ENCODE measurements at places on chromosomes 3 and 15.

- DNase-seq, result no peak
Measured at GRCh38 chr3:177150970-177151627, 46.2 kb downstream of the TBL1XR1 start.

DNA sequence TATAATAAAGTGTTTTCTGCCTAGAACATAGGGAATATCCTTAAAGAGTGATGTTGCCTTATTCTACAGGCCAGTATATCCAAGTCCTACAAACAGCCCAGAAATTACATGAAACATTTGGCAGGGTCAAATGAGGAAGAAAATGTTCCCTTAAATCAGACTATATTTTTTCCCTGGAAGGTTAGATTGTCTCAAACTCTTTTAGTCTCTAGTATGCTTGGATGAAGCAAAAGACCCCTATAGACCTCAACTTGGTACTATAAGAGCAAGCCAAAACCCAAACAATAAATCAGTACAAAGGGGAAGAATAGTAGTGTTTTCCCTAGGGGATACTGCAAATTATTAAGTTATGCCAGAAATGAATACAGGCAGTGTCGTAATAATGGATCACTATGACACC, 310.2 kb downstream of the SLC9A9 start:
- DNase-seq, result no peak

DNA sequence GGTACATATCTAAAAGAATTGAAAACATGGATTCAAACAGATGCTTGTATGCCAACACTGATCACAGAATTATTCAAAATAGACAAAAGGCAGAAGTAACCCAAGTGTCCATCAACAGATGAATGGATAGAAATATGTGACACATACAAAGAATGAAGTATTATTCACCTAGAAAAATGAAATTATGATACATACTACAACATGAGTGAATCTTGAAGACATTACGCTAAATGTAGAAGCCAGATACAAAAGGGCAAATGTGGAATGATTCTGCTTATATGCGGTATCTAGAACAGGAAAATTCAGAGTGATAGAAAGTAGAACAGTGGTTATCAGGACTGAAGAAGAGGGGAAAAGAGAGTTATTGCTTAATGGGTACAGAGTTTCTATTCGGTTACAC, 26.2 kb upstream of the SLC12A8 start:
- DNase-seq, result no peak

DNA sequence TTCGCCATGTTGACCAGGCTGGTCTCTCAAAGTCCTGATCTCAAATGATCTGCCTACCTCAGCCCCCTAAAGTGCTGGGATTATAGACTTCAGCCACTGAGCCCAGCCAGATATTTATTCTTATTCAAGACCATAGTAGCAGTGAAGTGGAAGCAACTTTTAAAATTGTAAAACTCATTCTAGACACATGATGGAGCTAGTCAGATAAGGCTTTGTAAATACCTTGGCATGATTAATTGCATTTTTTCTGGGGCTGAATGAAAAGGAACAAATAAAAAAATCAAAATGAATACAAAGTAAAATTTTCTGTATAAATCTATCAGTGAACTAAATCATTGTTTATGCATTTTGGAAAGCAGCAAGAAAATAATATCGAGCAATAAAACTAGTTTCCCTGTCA, 4.1 kb upstream of the MYO1E start:
- no peak for DNase-seq
